Right ventricle myocardium superior (tissue), 1 donor: ENCODE measurements at places on chromosomes 2 and 18. TPM values are rescaled to one million over a fixed set of nuclear protein-coding genes. Genes with fewer than 3 reads are reported as not detected.
A peak's percentile ranks its signal among the peaks of the same experiment; 100 is the strongest.

Gene C1D
- total RNA-seq = 13.7 TPM

- DNase-seq = no peak
Observed at GRCh38 chr2:66577321-66578053, 142.6 kb downstream of the MEIS1 start.

DNA sequence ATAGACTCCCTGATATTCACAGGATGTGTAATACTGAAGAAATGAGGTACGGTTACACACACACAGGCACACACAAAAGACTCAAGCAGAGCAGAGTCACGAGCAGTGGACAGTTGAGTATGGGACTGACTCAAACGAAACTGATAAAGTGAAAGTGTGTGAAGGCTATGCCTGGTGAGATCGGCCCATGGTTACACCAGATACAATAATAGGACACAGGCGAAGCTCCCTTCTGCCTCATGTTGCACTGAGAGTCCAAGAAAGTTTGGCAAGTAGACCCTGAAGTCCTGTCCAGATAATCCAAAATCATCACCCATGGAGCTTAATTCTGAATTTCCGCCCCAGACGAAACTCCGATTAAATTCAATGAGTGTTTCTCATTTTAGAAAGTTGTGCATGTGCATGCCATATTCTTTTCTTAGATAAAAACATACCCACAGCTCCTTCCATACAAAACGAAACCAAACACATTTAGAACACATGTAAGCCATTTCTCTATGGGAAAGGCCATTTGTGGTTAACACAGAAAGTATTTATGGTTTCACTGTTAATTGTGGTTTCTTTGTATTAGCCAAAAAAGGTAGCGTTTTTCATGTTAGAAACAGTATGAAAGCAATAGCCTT, 567.6 kb downstream of the PLCL1 start:
- no peak for DNase-seq

- no peak for DNase-seq
Observed at GRCh38 chr18:68569936-68570335, 145.0 kb downstream of the TMX3 start.

DNA sequence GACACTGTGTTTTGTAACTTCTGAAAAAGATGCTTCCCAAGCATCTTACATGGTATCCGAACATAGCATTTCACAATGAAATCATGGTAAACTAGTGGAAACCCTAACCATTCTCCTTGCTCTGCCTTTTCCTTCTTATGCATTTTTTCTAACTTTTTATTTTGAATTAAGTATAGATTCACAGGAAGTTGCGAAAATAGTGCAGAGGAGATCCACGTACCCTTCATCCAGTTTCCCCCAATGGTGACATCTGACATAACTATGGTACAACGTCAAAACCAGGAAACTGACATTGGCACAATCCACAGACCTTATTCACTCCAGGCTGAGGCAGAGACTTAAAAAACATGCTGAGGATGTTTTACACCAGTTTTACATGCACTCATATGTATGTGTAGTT, 38.3 kb downstream of the AAK1 start:
- DNase-seq = no peak

GRCh38 chr18:13660510-13660909, 65.8 kb downstream of the FAM210A start:
- no peak for DNase-seq

Gene ALPG
- not detected for total RNA-seq

Gene CHST9
- 8.7 TPM for total RNA-seq

GRCh38 chr2:109542384-109542783, 71.4 kb downstream of the SEPTIN10 start:
- DNase-seq = no peak

GRCh38 chr2:214192711-214193110, 218.1 kb upstream of the VWC2L start:
- no peak for DNase-seq

Gene DSG1
- total RNA-seq = 0.89 TPM

- no peak for DNase-seq
Observed at GRCh38 chr2:11562476-11562875, 28.6 kb downstream of the GREB1 start.

Gene CXCR1
- total RNA-seq = 0.54 TPM

Gene APCDD1
- total RNA-seq = 27.0 TPM

- DNase-seq = peak; percentile 42
Observed at GRCh38 chr18:23689616-23690504, 607 bp downstream of the LAMA3 start.

DNA sequence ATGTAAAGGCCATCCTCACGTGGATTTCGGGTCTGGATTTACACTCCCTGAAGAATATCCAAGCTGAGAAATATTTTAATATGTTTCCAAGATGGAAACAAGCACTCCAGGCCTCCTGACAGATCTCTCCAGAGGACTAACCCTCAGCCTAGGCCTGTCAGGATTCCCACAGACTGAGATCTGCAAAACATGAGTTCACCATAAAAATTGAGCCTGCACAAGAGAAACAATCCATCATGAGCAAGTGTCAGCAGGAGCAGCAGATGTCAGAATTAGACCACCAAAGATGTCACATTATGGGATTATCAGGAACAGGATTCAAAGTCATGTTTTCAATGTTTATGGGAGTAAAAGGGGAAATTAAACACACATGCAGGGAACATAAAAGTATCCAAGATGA, 191.3 kb downstream of the TFCP2L1 start:
- DNase-seq = no peak

DNA sequence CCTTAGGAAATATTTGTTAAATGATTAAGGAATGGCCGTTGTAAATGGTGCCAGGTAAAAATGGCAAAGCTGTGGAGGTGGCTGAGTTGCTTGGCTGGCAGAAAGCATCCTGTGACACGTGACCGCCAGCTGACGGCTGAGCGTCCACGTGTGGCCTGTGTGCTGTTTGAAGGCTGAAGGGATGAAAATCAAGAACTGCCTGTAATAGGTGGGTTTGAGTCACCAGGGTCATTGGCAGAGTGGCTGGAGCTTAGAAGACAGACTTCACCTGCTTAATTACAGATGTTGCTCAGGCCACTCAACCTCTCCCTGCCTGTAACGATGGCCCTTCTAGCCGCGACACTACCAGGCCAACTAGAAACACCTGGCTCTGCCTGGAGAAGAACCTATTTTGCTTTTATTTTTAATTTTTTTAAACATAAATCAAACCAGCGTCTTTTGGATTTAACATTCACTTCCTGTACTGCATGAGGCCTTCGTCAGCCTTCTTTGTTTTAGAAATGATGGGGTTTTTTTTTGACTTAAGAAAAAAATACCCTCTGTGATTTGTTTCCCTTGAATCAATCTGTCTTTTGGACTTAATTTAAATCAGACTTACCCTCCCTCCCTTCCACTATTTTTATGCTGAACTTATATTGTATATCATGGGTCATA, 206.5 kb downstream of the PRKCE start:
- no peak for DNase-seq

Gene UGT1A10
- total RNA-seq = not detected

Gene ALPI
- total RNA-seq = not detected

Gene PLGLB1
- 2.7 TPM for total RNA-seq

DNA sequence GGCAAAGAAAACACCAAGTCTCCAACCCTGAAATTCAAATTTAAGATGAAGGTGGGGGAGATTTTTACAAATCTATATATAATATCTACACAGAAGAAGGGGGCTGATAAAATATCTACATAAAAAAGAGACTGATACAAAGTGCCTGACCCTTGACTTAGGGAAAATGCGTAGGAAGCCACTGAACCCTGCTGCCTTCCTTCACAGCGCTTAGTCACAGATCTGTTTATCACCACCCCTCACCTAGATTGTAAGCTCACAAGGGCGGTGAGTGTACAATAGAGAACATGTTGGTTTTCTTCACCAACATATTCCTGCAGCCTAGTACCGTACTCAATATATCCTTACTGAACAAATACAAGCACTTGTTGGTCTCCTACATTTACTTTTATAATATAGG, 54.3 kb downstream of the NOL10 start:
- no peak for DNase-seq

- DNase-seq = no peak
Observed at GRCh38 chr2:37797081-37797480, 125.6 kb upstream of the CDC42EP3 start.

DNA sequence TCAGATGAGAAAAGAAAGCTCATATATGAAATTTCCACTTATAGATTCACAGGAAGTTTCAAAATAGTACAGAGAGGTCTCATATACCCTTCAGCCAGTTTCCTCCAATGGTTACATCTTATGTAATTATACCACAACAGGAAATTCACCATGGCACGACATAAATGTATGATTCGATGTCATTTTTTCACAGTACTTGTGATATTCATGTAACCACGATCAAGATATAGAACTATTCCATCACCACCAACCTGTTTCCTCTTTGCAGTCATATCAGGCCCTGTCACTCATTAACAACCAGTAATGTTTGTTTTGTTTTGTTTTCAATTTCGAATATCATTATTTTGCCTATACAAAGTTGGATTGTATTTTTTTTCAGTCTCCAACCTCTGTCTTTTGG, 314.3 kb upstream of the POU3F3 start:
- DNase-seq = no peak

Gene PDIA6
- total RNA-seq = 111 TPM

DNA sequence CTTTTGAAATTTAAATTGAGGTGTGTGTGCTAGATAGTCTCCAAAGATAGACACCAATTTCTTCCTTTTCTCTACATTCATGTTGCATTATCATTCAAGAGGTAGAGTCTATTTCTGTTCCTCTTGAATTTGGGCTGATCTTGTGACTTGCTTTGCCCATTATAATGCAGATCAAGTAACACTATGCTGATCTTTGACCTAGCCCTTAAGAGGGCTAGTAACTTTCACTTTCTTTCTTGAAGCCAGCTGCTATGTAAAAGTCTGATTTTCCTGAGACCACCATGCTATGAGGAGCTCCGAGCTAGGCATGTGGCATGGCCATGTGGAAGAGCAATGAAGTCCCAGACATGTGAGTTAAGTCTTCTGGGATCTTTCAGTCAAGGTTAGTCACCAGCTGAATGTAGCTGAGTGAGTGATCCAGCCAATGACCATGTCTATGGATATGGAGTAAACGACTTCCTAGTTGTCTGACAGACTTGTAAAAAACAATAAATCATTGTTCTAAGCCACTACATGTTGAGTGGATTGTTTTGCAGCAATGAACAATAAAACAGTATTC, 189.4 kb upstream of the CWC22 start:
- DNase-seq = no peak

Gene CHN1
- 9.2 TPM for total RNA-seq

- DNase-seq = no peak
Observed at GRCh38 chr2:233209533-233210171, 41.8 kb upstream of the ATG16L1 start.

Gene ING5
- total RNA-seq = 18.0 TPM

DNA sequence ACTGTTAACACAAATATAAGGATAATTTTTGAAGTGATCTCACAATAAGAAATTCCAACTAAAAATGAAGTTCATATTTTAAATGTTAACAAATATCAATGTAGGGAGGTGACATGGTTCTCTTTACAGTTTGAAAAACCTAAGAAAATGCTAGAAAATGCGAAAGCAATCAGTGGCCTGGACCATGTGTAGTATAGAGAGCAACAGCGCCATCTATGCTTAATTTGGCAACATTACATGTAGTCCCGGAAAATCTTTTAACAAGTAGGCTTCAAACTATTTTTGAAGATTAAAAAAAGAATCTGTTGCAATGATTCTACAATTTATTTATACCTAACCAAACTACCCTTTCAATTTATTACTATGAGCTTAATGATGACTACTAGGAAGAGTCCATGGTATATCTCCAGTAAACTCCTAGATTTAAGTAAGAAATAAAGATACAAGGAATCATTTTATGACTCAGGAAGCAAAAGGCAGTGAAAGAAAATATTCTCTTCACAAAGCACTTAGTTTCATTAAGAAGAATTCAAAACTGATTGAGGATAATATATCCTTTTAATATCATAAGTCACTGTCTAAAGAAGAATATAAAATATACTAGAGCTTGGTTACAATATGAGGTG, 33.3 kb downstream of the NDUFA10 start:
- no peak for DNase-seq

- no peak for DNase-seq
Observed at GRCh38 chr2:179377296-179377695, 112.7 kb upstream of the SESTD1 start.

DNA sequence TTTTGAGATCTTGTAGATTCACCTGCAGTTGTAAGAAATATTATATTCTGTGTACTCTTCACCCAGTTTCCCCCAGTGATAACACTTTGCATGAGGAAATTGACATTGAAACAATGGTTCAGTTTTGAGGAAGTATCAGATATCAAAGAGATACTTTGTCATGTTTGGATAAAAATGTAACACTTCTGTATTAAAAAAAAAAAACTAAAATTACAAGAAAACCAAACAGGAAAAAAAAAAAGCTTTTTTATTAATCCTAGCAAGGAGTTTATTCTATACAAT, 204.0 kb downstream of the ARL4C start:
- DNase-seq = no peak

GRCh38 chr2:143296089-143296488, 166.9 kb downstream of the ARHGAP15 start:
- DNase-seq = no peak

GRCh38 chr2:225136552-225136951, 94.3 kb upstream of the DOCK10 start:
- no peak for DNase-seq

- DNase-seq = peak; percentile 45
Observed at GRCh38 chr2:100291152-100291970, 30.9 kb downstream of the LONRF2 start.

Gene LDLRAD4
- 29.3 TPM for total RNA-seq

DNA sequence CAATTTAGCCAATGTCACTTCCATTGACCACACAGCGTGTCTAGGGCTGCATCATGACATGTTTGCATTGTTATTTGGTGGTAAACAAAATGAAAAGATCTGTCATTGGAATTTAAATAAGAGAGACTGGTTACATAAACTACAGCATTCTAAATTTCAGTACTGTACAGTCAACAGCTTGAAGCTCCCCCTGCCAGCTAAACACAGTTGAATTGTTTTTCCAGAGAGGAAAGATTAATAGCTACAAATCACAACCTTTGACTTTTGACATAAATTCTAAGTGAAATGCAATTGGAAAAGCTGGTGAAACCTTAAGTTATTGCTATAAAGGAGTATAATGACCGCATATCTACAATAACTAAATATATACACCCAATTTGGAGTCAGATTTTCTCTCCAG, 1600.0 kb upstream of the ACVR2A start:
- DNase-seq = no peak

DNA sequence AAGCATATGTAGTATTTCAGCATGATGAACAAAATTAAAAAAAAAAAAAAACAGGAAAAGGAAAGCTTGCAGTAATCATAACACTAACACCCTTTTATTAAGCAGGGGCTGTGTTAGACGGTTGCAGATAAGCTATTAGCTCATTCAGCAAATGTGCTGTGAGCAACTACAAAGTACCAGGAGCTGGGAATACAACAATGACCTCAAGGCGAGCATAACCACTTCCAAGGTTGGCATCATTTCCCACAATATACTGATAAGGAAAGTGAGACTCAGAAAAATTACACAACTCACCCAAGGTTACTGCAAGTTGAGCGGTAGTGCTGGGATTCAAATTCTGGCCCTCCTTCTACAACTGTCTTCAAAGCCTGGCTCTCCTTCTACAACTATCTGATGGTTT, 38.2 kb upstream of the ACTR3 start:
- DNase-seq = no peak
